ENCODE measurements at places on chromosomes 16 and 17.

GRCh38 chr16:21717608-21718007 lies 53.8 kb downstream of the OTOA start:
- DNase-seq: no peak

DNA sequence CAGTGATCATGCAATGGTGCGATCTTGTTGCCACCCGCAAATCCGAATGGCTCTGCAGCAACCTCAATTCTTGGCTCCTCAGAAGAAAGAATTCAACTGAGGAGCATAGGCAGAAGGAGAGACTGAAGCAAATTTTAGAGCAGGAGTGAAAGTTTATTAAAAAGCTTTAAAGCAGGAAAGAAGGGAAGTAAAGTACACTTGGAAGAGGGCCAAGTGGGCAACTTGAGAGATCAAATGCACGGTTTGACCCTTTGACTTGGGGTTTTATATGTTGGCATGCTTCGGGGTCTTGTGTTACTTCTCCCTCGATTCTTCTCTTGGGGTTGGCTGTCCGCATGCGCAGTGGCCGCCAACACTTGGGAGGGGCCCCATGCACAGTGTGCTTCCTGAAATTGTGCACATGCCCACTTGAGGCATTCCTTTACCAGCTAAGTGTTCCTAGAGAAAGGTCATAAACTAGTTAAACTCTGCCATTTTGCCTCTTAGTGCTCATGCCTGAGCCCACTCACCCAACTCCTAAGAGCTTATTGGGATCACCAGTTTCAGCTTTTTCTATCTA lies 36.7 kb downstream of the ZNRF1 start:
- no peak for DNase-seq

DNA sequence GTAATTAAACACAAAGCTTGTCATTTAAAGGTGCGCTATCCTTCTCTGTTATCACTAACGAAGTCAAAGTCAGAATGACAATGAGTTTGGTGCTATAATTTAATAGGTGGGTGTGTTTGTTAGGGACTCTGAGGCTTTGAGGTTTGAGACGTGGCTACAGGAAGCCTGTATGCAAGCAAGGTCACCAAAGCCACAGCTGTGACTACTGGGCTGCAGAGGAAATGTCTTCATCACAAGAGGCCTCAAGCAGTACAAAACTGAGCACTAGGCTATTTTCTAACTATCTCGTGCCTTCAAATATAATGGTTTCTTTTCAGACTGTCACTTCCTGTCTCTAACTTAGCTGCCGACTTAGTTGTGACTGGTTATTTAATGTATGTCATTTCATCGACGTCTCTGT lies 141.2 kb downstream of the AATF start:
- no peak for DNase-seq

- DNase-seq: no peak
These were observed 44.9 kb downstream of the TBX4 start for GRCh38 chr17:61496957-61497653.

DNA sequence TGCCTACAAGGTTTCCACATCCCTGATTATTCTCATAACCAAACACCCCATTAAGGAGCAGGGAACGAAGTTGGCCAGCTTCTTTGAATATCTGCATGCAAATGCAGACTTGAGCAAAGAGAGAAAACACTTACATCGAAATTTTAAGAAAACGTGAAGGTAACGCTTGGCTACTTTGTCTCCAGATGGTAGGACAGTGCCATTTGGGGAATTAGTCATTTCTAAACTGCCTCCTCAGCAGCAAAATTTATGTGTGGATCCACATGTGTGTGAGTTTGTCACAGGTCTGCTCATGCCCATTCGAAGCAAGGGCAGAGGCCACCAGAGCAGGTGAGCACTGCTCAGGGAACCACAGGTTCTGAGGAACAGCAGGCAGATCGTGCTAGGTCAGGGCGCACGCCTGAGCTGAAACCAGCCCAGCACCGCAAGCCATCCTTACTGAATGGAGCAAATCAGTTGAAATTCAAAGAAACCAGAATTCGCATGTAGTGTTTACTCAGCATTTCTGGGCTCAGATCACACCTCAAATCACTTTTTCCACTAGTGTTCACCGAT lies 80.1 kb downstream of the SOCS1 start:
- DNase-seq: no peak

DNA sequence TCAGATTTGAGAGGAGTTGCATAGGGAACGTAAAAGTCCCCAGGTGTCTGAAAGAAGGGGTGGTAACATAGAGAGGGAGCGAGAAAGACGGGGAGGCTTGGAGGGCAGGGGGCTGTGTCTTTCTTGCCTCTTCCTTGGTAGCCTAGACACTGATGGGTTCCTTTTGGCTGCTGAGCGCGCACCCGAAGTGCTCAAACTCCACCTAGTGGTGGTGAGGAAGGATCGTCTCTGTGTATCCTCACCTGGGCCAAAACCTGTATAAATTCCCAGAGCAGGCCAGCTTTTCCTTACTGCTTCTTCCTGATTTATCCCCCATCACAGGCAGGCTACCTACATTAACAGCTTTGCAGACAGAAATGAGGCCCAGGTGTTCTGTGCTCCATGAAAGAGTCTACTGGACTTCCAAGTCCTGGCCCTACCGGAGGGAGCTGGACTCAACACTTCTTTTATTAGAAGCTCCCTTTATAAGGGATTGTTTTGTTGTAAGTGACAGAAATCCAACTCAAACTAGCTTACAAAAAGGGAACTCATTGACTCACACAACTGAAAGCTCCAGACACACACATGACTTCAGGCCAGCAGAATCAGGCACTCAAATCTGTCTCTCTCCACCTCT lies 5.5 kb upstream of the SLC25A35 start:
- no peak for DNase-seq

GRCh38 chr16:13269905-13270528 lies 368.6 kb downstream of the SHISA9 start:
- DNase-seq: no peak

DNA sequence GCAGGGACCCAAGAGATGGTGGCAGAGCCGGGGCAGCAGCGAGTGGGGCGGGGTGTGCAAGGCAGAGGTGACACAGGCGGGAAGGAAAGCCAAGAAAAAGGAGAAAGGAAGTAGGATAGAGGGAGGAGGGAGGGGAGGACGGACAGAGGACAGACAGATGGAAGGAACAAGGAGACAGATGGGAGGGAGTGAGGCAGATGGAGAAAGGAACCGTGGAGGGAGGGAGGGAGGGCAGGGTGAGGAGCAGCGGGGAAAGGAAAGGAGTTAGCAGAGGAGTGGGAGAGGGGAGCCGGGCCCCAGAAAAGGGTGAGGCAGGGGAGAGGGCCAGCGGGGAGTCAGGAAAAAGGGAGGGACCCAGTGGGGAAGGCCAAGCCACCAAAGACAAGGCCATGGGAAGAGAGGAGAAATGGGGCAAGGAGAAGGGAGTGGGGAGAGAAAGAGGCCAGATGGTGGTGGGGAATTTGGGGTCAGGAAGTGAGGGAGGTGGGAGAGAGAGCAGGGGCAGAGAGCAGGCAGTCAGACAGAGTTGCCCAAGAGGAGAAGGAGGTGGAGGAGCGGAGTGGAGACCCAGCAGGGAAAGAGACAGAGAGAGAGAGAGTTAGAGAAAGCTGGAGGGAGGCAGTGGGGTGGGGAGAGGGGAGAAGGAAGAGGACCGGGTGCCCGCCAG lies 13.2 kb upstream of the ASGR1 start:
- no peak for DNase-seq

- DNase-seq: peak; percentile 19
These were observed 19.5 kb downstream of the PLLP start for GRCh38 chr16:57264950-57265371.

GRCh38 chr17:13962716-13963240 lies 106.5 kb upstream of the COX10 start:
- DNase-seq: no peak

DNA sequence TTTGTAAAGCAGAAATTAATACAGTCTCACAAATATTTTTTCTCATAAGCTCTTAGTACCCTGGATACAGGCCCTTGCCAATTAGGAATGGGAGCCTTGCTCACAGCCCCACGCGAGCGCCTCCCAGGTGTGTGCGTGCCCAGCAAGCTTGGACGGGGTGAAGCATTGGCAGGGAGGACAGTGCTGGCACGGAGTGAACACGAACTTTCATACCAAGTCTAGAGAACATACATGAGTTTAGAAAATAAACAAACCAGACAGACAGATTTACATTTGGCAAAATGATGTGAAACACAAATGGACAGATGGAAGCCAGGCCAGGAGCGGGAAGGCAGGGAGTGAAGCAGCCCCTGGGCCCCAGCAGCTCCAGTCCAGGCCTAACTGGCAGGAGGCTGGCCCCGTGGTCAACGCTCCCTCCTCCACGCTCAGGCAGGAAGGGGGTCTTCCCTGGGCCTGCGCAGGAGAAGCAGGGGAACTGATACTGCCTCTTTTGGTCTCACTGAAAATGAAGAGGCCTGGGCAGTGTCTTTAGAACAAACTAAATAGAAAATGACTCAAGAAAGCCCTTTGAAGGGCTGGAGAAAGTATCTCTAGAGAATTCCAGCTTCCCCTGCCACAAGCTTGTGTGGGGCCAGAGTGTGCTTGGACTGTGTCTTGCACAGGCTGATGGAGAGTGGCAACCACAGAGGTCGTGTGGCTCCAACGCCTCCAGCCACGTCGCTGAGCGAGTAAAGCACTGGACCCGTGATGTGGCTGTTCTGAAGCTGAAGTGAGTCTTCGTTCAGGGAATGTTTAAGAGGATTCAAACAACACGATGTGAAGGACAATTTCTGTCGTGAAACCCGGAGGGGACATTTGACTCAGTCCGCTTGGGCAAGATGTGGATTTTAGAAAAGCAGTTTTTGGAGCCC lies 9.9 kb upstream of the FOXJ1 start:
- no peak for DNase-seq

- DNase-seq: no peak
These were observed 409.6 kb downstream of the NPIPA8 start for GRCh38 chr16:17926866-17927399.

GRCh38 chr17:57444682-57445450 lies 188.5 kb downstream of the MSI2 start:
- no peak for DNase-seq

DNA sequence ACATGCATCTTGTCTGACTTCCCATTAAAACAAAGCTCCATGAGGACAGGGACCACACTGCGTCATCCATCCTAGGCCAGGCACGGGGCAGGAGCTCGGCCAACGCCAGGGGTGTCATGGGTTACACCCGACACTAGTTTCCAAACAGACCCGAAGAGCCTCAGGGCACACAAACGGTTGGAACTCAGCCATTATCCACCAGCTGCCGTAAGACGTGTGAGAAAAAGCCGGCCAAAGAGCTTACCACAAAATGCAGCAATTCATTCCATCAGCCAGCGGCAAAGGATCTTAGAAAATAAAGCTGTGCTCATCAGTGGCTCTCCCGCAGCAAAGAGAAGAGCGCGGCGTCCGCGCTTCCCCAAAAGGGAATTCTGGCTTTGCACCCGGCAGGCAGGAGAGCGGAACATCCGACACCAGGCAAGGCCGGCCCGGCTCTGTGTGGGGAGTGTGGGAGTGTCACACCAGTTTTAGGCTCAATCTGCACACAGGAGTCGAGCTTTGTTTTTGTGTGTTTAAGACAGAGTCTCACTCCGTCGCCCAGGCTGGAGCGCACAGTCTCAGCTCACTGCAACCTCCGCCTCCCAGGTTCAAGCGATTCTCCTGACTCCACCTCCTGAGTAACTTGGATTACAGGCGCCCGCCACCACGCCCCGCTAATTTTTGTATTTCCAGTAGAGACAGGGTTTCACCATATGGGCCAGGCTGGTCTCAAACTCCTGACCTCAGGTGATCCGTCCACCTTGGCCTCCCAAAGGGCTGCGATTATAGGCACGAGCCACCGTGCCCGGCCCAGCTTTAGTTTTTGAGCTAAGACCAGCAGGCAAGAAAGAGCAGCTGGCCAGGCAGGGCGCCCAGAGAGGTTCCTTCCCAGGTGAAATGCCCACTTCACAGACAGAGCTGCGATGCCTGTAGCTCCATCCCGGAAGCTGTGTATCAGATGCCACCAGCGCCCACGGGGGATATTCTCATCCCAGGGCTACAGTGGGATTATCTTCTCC lies 1.5 kb downstream of the SLC38A8 start:
- no peak for DNase-seq

DNA sequence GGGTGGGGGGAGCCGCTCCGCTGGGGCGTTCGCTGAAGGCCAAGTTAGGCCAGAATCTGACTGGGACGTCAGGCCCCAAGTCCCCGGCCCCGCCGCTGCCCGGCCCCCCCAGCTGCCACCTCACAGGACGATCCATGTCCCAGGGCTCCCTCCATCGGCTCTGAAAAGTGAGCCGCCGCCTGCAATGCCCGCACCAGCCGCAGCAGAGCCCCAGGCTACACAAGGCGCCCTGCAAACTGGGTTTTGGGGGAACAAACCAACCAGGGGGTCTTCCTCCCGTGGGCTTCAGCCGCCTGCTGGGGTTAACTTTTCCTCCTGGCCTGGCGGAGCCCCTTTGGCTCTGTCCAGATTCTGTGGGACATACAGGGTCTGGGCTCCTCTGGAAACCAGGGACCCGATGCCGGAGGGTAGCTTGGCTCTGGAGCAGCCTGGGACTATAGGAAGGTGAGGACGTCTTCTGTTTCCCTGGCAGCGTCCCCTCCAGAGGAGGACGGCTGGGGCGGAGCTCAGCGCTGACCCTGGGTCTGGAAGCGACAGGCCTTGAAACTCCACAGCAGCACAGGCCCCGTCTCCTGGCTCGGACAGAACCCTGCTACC lies 835 bp downstream of the NME4 start:
- DNase-seq: no peak

DNA sequence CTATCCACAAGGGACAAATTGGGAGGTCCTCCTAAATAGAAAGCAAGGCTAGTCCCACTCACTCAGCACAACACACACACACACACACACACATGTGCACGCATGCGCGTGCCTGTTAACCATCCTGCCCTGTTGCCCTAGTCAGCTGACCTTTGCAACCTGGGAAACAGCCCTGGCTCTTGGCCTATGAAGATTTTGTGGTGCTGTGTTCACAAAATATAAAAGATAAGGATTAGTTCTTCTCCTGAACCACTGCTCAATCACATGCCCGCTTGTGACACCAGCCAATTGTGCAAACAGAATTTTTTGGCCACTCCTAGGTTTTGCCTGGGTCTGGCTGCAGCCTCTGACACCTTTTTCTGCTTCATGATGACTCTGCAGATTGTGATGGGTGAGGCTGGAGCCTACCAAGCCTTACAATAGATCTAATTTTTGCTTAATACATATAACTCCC lies 3.3 kb upstream of the CES1 start:
- no peak for DNase-seq

- DNase-seq: no peak
These were observed 8.1 kb downstream of the COX6A2 start for GRCh38 chr16:31420037-31420436.
